ENCODE measurements at places on chromosomes 13 and 19.

DNA sequence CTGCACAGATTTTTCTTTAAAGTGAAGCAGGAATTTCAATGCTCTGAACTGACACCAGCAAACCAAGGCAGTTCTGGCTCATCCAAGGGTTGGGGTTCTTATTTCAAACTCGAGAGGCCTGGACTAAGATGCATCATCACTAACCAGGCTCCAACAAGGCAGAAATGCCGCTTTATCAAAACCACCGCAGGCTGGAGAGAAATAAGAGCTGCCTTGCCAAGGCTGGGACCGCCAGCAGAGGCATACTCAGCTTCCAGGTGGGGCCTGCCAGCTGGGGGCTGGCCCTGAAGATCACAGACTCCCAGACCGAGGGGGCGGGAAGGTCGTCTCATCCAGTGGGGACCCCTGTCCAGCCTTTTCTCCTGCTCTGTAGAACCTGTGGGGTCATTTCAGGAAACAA, 37.4 kb upstream of the GAS6 start:
- no peak for DNase-seq

DNA sequence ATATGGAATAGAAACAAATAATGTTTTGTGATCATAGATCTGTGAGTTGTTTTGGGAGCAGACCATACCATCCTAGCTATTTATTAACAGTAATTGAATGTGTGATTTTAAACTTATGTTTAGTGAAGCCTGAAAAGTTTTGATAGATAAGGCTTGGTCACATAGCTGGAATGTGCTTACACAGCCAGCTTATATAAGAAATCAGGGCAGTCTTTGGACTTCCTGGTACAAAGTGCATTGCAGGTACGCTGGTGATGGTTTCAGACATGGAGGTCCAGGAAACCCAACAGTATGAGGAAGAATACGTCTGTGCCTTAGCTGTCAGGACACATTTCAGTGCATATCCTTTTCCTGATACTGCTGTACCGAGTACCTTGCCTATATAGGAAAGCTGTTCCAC, 2316.2 kb upstream of the PCDH20 start:
- no peak for DNase-seq

DNA sequence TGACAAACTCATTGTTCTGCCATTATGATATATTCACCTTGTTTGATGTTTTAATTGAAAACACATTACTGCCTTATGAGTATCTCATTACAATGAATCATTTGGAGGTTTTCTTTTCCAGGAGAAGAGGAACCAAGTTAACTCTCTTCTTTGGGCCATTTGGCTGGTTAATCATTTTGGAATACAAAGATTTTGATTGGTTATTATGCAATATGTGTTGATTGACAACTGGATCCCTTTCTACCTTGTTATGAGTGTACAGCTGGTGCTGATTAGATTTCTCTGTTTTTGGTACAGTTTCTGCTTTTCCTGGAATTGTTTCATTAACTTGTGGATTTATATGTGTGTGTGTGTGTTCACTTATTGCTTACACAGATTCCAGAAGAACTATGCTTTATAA, 49.2 kb upstream of the RGCC start:
- no peak for DNase-seq

DNA sequence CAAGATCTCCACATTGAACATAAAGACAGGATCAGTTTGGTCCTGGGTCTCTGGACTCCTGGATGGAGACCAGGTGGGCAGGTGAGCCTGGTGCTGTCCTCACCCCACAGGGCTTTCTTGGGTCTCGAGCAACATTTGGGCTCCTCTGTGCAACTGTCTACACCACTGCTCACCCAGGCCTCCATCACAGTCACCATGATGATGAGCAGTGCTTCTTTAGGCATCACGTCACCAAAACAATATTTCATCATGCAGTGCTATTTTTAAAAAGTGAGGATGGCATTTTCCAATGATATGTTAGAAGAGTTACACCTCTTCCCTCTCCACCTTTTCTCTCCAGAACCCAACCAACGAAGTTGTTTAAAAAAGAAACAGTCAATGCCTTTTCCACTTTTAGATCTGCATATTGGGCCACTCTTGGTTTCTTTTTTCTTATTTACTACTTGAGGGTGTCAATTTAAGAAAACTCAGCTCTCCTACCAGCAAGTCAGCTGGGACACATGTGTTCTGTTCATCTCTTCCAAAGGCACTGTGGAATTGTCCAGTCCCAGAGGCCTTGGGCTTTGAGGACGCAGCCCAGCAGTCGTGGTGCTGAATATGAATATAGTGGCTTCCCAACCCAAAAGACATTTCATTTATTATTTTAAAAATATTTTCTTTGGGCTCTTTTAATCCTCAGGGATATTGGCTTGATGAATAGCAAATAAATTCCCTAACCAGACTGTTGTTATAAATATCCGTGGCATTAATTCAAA, 405.7 kb downstream of the KCNRG start:
- no peak for DNase-seq

GRCh38 chr19:20051841-20052768, 12.8 kb upstream of the ZNF682 start:
- DNase-seq, result peak; percentile 31
